Cardiac ventricle fibroblast (primary cell): ENCODE measurements at places on chromosomes 1 and 21. TPM values are rescaled to one million over a fixed set of nuclear protein-coding genes. Genes with fewer than 3 reads are reported as not detected.

Gene BRINP2
- not detected in 2 replicates for total RNA-seq

Gene DCST2
- 0.06 TPM in 1 of 2 replicates, not detected in the other for total RNA-seq

Gene SPATA46
- total RNA-seq: not detected in 2 replicates

Gene SERTAD4
- 1.6 and 3.4 TPM in 2 replicates for total RNA-seq

Gene NMNAT2
- 7.9 and 8.0 TPM in 2 replicates for total RNA-seq

Gene PEAR1
- total RNA-seq: 6.9 and 7.7 TPM in 2 replicates

Gene GBP2
- 28.8 and 30.5 TPM in 2 replicates for total RNA-seq

Gene SPRR2G
- total RNA-seq: not detected in 2 replicates

Gene ASH1L
- 30.2 and 32.7 TPM in 2 replicates for total RNA-seq

Gene TMEM50B
- 17.3 and 22.2 TPM in 2 replicates for total RNA-seq

Gene IL20
- not detected in 2 replicates for total RNA-seq

Gene SPRR4
- total RNA-seq: not detected in 2 replicates

Gene NBPF19
- total RNA-seq: 7.2 and 8.1 TPM in 2 replicates

Gene MTARC1
- 0.44 and 0.56 TPM in 2 replicates for total RNA-seq

Gene UBE2U
- total RNA-seq: not detected in 2 replicates

Gene CFHR1
- total RNA-seq: 0.25 and 0.49 TPM in 2 replicates

Gene ZYG11A
- 0.06 and 0.78 TPM in 2 replicates for total RNA-seq

Gene STIL
- 1.9 and 2.0 TPM in 2 replicates for total RNA-seq

Gene STPG1
- 0.44 and 4.9 TPM in 2 replicates for total RNA-seq

Gene GJA8
- total RNA-seq: not detected in 2 replicates

Gene SEMA6C
- 2.8 and 4.1 TPM in 2 replicates for total RNA-seq

Gene KLF17
- 0.37 TPM in 1 of 2 replicates, not detected in the other for total RNA-seq

Gene OSCP1
- total RNA-seq: 4.7 and 5.8 TPM in 2 replicates

Gene PTTG1IP
- total RNA-seq: 186 and 220 TPM in 2 replicates

Gene ACBD3
- total RNA-seq: 42.4 and 42.7 TPM in 2 replicates

Gene AXDND1
- total RNA-seq: 0.10 TPM in 1 of 2 replicates, not detected in the other

Gene LCE1B
- total RNA-seq: not detected in 2 replicates

Gene FMO1
- total RNA-seq: 2.2 and 3.2 TPM in 2 replicates

Gene EDARADD
- total RNA-seq: 0.44 TPM in 1 of 2 replicates, not detected in the other

Gene ARHGEF2
- total RNA-seq: 46.4 and 51.5 TPM in 2 replicates

Gene OPRD1
- not detected in 2 replicates for total RNA-seq

Gene UBL4B
- not detected in 2 replicates for total RNA-seq

Gene CNKSR1
- total RNA-seq: 0.81 TPM in 1 of 2 replicates, not detected in the other

Gene BCL2L15
- total RNA-seq: 0.12 and 0.20 TPM in 2 replicates

Gene DNASE2B
- not detected in 2 replicates for total RNA-seq

Gene NOTCH2
- total RNA-seq: 67.0 and 68.6 TPM in 2 replicates

Gene RABIF
- total RNA-seq: 5.7 and 6.3 TPM in 2 replicates

Gene ANXA9
- total RNA-seq: not detected in 2 replicates

Gene FCRL6
- not detected in 2 replicates for total RNA-seq

Gene SFN
- total RNA-seq: not detected in 2 replicates

Gene ESRRG
- total RNA-seq: not detected in 2 replicates

Gene PCNT
- 18.0 and 21.5 TPM in 2 replicates for total RNA-seq

Gene PCSK9
- 0.29 and 0.31 TPM in 2 replicates for total RNA-seq

Gene FAM167B
- total RNA-seq: 0.44 and 0.54 TPM in 2 replicates

Gene ADGRL4
- 25.9 and 28.6 TPM in 2 replicates for total RNA-seq

Gene CD247
- total RNA-seq: 0.44 TPM in 1 of 2 replicates, not detected in the other

Gene HSPB7
- total RNA-seq: 0.10 and 0.25 TPM in 2 replicates

Gene BPNT1
- 12.2 and 15.3 TPM in 2 replicates for total RNA-seq

Gene ANKRD65
- 0.20 and 1.00 TPM in 2 replicates for total RNA-seq

Gene GSTM5
- total RNA-seq: 4.4 and 7.1 TPM in 2 replicates

Gene LMNA
- 816 and 907 TPM in 2 replicates for total RNA-seq

Gene SLFNL1
- total RNA-seq: 0.12 and 0.15 TPM in 2 replicates
